ENCODE measurements at places on chromosomes 7 and 10. TPM values are rescaled to one million over a fixed set of nuclear protein-coding genes. Genes with fewer than 3 reads are reported as not detected.

SP8 gene
- total RNA-seq: 0.06 TPM

SAMD9 gene
- total RNA-seq: 4.8 TPM

PLPP4 gene
- not detected for total RNA-seq

NPTX2 gene
- total RNA-seq: 2.0 TPM

PDE1C gene
- 46.5 TPM for total RNA-seq

CPN1 gene
- not detected for total RNA-seq

PFKFB3 gene
- total RNA-seq: 15.0 TPM

TYW1B gene
- total RNA-seq: 0.89 TPM

DPYSL4 gene
- total RNA-seq: 1.5 TPM

IL6 gene
- 207 TPM for total RNA-seq

C10orf67 gene
- 0.09 TPM for total RNA-seq

FAM25C gene
- total RNA-seq: not detected

PKD2L1 gene
- total RNA-seq: not detected

AKR1C8 gene
- 0.10 TPM for total RNA-seq

ZNF467 gene
- 3.3 TPM for total RNA-seq

TMEM176A gene
- 0.10 TPM for total RNA-seq

ZNF25 gene
- total RNA-seq: 9.4 TPM

RARRES2 gene
- total RNA-seq: not detected

ANKRD61 gene
- total RNA-seq: 0.72 TPM

ADARB2 gene
- 1.6 TPM for total RNA-seq

OLAH gene
- 0.40 TPM for total RNA-seq

GAD2 gene
- not detected for total RNA-seq

CALHM2 gene
- total RNA-seq: 18.1 TPM

CASP2 gene
- 12.7 TPM for total RNA-seq

TDRD1 gene
- total RNA-seq: not detected

LEP gene
- total RNA-seq: not detected

SPDYE1 gene
- total RNA-seq: not detected

GPR37 gene
- total RNA-seq: 3.8 TPM

MOGAT3 gene
- total RNA-seq: not detected

ZNF488 gene
- total RNA-seq: not detected

JMJD1C gene
- total RNA-seq: 66.0 TPM

TBRG4 gene
- total RNA-seq: 113 TPM

COX15 gene
- 49.4 TPM for total RNA-seq

ANKIB1 gene
- 23.3 TPM for total RNA-seq

SLC16A9 gene
- 5.7 TPM for total RNA-seq

SPDYE2 gene
- not detected for total RNA-seq

GNAT3 gene
- total RNA-seq: not detected

ERVW-1 gene
- not detected for total RNA-seq

ZNF804B gene
- total RNA-seq: not detected

CREB5 gene
- total RNA-seq: 20.3 TPM

SEMA3E gene
- 23.9 TPM for total RNA-seq

CRYGN gene
- total RNA-seq: 0.07 TPM

PAOX gene
- total RNA-seq: 1.6 TPM

TBXAS1 gene
- total RNA-seq: 4.0 TPM

FGL2 gene
- 0.66 TPM for total RNA-seq

INMT gene
- total RNA-seq: not detected

TAS2R41 gene
- not detected for total RNA-seq

TCAF1 gene
- 38.1 TPM for total RNA-seq
